ENCODE measurements at places on chromosomes 5 and 9.

- DNase-seq: no peak
Observed at GRCh38 chr9:101029315-101030085, 973 bp downstream of the PLPPR1 start.

- no peak for DNase-seq
Observed at GRCh38 chr5:73858776-73859175, 232.8 kb downstream of the ARHGEF28 start.

DNA sequence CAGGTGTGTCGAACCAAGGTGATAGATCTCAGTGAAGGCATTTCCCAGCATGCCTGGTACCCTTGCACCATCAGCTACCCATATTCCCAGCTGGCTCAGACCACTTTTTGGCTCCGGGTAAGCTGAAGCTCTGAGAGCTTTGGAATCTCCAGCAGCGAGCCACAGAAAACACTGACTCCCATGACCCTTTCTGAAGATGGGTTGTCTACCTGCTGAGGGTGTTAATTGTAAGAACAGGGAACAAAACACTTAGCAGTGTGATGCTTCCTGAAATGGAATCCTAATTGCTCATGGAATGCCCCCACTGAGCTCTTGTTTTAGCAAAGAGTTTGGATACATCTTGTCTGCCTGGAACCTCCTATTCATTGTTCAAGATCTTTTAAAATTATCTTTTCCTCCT, 177.7 kb downstream of the PAPPA start:
- no peak for DNase-seq

DNA sequence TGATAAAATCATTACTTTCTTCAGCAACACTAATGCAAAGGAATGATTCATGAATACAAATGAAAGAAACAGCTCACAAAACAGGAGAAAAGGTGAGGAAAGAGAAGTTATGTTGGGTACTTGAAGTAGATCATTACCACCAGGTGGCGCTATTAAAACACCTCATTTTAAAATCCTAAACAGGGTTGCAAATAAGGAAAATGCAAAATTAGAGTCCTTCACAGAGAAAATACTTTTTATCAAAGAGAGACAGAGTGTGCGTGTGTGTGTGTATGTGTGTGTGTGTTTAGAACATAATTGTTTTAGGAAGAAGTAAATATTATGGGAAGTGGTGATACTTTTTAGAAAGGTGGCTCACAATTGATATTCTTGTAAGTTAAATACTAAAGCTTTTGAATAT, 49.5 kb upstream of the CD180 start:
- DNase-seq: no peak

- no peak for DNase-seq
Observed at GRCh38 chr5:53073348-53073747, 36.2 kb downstream of the MOCS2 start.

DNA sequence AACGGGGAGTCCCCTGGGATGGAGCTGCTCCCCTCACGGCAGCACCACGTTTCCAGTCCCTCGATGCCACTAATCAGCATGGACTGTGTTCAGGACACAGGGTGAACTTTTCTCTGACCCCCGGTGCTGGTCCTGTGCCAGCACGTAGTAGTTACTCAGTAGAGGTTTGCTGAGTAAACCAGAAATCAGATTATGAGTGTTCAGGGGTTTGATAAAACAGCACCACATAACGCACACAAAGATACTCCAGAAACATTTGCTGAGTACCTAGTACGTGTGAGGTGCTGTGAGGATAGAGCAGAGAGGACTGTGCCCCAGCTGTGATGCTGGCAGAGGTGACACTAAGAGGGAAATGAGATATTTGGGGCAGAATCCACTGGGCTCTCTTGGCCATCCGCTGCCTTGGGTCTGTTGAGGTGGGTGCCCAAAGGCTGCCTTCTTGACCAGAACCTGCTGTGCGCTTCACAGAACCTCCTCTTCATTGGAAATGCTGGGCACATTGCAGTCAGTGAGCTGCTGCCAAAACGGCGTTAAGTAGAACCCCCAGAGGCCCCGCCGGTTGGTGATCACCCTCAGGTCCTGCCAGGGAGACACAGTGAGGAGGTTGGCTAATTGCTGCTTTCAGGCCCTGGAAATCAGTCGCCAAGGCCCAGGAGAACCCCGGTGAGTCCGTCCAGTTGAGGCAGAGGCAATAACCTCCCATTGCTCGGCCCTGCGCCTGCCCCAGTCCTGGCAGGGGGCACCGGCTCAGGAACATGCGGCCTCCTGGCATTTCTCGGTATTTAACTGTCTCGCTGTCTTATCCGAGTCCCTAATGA, 49.4 kb downstream of the NEURL1B start:
- DNase-seq: no peak

DNA sequence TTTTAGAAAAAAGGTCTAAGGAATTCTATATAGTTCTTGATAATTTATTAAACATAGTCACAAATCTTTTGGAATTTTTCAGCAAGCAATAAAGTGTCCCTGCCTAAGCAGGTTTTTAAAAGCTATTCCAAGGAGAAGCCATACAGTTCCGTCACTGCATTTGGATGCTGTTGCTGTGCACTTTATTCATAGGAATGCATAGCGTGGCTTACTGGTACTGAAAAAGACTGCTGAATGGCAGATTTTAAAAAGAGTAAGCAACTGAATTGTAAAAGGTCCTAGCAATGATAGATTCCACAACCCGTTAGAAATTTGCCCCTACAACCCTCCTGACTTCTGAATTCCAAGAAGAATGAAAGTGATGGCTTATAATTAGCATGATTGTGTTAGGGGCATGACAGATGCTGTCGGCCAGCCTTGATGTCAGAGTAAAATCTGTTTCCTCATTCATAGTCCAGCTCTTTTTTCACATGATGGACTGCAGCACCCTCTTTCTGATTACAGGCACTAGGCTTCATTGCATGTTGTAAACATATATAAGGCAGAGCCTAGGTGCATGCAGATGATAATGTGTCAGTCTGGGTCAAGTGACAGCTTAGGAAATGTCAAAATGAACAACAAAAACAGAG, 227.0 kb downstream of the PDE4D start:
- DNase-seq: no peak

DNA sequence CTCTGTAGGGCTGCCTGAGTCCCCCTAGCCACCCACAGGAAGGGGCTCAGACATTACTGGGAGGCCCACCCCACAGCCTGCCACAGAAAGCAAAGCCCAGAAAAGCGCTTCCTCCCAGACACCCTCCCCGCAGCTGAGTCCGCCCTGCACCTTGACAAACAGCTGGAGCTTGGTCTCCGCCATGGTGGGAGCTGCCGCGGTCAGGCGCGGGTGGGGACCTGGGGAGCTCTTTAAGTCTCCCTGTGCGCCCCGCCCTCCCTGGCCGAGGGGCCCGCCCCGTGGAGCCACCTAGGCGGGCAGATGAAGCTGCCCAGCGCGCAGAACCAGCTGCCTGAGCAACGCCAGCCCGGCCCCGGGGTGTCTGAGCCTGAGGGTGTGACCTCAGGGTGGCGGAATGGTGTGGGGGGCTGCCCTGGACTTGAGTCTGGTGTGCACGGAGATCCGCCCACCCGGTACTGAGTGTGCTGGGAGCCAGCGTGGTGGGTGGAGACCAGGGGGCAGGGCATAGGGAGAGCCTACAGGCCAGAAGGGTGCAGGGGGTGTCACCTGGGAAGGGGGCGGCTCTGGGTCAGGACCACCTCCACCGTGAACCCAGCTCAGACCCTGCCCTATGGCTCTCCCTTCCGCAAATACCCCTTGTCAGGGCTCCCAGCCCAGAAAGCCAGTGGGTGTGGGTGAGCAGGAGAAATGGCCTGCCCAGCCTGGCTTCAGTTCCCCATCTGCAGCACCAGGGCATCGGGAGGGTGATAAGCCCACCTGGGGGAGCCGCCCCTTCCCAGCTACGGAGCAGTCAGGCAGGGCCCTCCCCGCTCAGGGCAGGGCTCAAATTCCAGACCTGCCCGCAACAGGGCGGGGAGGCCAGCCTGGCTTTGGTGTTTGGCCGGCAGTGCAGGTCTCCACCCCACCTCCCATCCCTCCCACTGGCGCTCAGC, at the start of gene CLIC3:
CLIC3 (minus strand) TSS at position 208 of the 932 bp plus-strand sequence; CDS start at position 183, 25 bp downstream.
- DNase-seq: no peak

All from brain pericyte (primary cell).